ENCODE measurements at places on chromosomes 4 and X.

- no peak for DNase-seq
These were observed 17.6 kb upstream of the KIAA1210 start for GRCh38 chrX:119145241-119145653.

- DNase-seq, result no peak
These were observed 72.8 kb upstream of the RAI2 start for GRCh38 chrX:17933856-17934255.

- DNase-seq, result no peak
These were observed 167.3 kb downstream of the MID1IP1 start for GRCh38 chrX:38968344-38969216.

GRCh38 chr4:21470535-21470934 lies 478.0 kb downstream of the KCNIP4 start:
- DNase-seq, result no peak

DNA sequence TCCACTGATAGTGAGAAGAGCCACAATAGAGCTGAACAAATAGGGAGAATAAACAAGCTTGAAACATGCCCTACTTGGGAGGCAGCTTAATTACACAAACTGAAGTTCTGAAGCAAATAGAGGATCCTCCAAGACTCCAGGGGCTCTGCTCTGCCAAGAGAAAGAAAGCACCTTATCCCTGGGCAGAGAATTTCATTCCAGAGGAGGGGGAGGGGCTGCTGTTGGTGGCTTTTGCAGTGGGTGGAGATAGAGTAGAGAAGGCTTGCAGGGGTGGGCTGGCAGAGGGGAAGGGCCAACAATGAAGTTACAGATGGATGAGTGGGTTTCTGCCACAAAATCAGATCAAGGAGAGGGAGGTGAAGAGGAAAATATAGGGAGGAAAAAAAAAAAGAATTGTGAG lies 1.0 kb upstream of the LPAR4 start:
- DNase-seq, result no peak

- DNase-seq, result no peak
These were observed 190.2 kb upstream of the BANK1 start for GRCh38 chr4:101600287-101600686.

DNA sequence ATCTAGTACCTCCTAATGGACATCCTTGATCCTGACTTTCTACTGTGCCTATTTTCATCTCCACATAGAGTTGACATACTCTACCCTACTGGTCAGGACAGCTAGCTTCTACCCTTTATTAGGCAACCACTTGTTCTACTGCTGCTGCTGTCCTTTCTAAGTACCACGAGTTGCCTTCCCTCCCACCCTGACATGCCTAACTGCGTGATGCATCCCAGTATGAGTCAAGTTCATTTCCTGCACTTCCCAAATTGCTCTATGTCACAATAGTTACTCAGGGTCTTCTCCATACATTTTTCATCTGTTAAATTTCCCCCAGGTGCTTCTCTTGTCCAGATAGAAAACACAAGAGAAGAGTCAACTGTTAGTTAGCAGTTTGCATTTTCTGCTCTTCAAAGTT lies 133.4 kb downstream of the TBC1D19 start:
- DNase-seq, result no peak

GRCh38 chrX:117645639-117646038 lies 471.0 kb downstream of the KLHL13 start:
- no peak for DNase-seq

DNA sequence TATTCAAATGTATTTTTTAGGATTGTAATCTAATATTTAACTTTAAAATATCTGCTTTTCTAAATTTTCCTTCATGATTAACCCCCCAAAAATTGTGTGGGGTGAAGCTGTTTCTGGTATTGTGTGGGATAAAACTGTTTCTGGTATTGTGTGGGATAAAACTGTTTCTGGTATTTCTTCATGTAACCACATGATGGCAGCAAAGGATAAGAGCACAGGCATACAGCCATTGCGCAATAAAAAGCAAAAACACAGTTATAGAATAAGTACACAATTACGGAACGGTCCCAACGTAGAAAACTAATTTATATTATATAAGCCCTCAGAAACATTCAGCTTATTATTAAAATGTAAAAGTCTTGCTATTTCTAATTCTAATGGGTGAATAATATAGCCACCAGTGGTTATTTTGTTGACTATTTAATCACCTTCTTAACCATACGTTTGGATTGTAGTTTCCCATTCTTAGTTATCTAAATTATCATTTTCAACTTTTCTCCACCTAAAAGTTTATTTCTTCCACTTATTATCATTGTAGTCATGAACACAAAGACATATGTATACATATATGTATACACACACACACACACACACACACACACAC lies 333.9 kb upstream of the FSTL5 start:
- peak; percentile 44 for DNase-seq

DNA sequence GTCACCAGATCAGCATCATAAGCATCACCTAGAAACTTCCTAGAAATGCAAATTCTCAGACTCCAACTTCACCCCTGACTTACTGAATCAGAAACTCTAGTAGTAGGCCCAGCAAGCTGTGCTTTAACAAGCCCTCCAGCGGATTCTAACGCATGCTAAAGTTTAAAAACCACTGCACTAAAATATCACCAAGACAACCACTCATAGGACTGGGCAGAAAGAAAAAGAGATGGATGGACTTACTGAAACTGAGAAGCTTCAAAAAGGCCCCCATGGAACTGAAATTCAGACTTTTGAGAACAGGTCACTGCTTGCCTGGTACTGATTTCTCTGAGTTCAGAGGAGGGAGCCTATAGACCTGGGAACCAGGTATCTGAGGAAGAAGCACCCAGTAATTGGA lies 40.1 kb downstream of the FAM241A start:
- no peak for DNase-seq

- DNase-seq, result no peak
These were observed 33.9 kb upstream of the MAPK10 start for GRCh38 chr4:86393749-86394148.

GRCh38 chr4:73952352-73952751 lies 29.5 kb downstream of the PF4 start:
- DNase-seq, result no peak

- DNase-seq, result no peak
These were observed 232.5 kb downstream of the PCDH7 start for GRCh38 chr4:30952526-30953219.

- no peak for DNase-seq
These were observed 36.5 kb upstream of the GUCY1B1 start for GRCh38 chr4:155722336-155722735.

DNA sequence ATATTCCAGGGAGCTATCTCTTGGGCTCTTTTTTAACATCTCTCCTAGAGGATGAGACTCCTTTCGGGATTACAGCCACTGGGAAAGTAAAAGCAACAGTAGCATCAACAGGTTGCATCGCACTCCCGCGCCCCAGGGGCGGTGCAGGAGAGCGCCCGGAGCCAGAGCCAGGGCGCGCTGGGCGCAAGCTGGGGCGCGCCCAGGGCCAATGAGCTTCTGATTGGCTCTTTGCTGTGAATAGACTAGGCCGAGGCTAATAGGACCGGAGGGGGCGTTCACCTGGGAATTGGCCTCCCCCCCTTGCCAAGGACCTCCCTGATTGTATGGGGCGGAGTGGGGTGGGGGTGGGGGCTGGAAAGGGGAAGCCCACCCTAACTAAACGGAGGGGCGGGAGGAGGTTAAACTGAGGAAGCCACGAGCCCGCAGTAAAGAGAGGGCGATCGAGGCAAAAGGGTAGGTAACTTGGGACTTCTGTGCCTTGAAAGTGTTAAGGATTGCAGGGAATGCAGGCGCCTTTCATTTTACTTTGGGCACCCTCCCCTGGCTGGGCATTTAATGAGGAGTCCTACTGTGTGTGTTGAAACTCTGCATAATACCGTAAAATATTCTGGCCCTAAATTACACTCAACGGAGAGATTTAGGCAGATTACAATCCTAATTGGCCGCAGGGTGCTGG lies 1.1 kb upstream of the ATOH1 start:
- DNase-seq, result no peak

GRCh38 chr4:53535567-53535966 lies 55.7 kb downstream of the LNX1 start:
- no peak for DNase-seq

- no peak for DNase-seq
These were observed 144.6 kb downstream of the SH3KBP1 start for GRCh38 chrX:19742826-19743225.

DNA sequence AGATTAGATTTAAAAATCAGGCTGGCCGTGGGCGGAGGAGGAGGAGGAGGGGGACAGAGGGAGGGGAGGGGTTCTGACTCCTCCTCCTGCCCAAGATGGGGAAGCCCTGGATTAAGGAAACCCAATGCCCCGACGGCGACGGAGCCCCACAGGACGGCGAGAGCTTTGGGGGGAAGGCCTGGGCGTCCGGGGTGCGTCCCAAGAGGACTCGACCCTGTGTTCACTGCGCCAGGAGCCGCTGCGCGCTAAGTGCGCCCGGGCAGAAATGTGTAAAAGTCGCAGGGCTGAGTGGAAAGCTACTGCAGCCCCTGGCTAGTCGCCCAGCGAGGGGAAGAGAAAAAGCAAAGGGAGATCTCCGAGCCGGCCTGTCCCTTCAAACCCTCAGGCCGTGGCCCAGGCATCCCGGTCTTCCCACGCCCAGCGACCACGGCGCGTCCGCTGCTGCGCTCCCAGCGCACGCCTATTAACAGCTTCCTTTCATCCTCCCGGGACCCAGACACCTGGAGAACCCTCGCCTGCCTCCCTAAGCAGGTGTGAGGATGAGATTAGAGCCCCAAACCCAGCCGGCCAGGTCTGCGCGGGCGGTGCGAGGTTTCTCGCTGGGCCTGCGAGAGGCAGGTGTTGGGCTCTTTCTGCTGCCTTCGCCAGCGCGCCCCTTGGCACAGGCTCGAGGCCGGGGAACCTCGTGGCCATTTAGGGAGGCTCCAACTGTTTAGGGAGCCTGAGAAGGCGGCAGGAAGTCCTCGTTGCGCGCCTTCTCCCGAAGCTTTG lies 1.4 kb upstream of the RPS6KA3 start:
- DNase-seq, result peak; percentile 50

DNA sequence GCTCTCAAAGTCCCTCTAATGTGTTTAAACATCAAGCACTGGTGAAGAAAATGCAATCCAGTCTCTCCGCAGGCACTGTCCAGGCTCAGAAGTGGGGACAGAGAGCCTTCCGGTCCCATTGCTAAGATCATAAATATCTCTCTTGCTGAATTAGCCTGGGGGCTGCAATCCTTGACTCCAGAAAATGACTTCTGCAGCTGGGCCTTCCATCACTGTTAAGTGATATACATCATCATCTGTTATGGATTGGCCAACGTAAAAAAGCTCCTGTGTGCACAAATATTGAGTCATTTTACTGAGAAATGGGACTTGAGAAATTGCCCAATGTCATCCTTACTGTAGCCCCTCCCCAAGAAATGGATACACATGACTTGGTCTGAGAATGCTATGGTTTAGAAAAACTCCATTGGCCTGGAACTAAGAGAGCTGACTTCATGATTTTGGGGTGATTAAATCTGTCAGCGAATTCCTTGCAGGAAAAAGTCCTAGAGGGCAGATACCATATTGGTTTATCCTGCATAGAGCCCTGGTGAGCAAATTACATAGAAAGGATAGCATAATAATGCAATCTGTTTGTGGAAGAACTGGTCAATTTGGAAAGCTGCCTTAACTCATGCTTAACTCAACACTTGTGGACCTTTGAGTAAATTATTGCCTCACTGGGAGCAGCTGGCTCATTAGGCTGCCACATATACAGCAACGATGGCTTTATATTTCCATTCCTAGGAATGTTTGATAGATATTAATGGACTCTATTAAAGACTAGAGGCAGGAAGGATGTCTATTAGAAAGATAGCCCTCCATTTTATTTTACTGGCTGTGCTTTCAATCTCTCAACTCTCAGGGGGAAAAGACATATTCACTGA lies 346.1 kb downstream of the GBA3 start:
- no peak for DNase-seq

Data from cerebellum (tissue), 4 donors.